ENCODE measurements at places on chromosomes 6 and 20.

DNA sequence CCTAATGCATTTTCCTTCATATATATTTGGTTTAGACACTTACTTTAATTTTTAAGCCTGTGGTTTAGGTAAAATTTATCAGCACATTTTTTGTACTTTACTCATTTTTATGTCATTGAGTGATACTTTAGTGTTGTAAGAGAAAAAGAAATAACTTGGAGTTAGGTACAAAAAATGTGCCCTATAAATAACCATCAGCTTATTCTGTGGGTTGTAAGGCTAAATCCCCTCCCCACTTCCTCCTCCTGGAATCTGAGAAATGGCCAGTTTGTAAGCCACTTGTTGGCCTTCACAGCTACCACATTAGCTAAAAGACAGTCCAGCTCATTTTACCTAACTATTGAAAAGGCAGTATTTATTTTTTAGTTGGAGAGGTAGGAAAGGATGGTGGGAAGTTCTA is 576.3 kb downstream of the PKHD1 start:
- no peak for DNase-seq

- no peak for DNase-seq
Measured at GRCh38 chr6:35451354-35452182, 570 bp upstream of the FANCE start.

DNA sequence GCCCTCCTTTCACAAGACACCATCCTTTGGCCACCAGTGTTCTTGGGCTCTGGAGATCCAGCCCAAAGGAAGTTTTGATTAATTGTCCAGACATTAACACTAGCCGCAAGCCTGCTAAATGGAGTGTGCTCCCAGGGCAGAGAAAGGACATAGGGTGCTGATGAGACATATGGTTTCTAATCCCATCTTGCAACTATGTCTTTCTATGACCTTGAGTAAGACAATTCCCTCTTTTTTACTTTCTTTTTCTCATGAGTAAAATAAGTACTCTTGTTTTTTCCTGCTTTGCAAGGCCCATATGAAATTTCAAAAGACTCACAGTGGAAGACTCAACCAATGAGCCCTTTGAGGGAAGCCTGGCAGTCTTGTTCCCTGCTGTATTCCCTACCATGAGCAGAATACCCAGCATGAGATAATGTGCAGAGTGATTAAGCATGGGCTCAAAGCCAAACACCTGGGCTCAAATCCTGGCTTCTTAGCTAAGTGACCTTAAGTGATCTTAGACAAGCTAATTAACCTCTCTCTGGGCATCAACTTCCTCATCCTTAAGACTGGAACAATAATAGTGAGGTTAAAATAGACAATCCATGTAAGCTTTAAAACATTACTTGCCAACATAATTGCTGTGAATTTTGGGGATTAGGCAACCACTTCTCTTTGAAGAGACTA is at the start of gene WFDC10B:
Gene WFDC10B (minus strand): TSS at position 51 of the 669 bp plus-strand sequence. CDS start 19,027 bp downstream, outside the sequence.
- no peak for DNase-seq

GRCh38 chr6:1238040-1238439 is 73.9 kb upstream of the FOXQ1 start:
- DNase-seq: no peak

DNA sequence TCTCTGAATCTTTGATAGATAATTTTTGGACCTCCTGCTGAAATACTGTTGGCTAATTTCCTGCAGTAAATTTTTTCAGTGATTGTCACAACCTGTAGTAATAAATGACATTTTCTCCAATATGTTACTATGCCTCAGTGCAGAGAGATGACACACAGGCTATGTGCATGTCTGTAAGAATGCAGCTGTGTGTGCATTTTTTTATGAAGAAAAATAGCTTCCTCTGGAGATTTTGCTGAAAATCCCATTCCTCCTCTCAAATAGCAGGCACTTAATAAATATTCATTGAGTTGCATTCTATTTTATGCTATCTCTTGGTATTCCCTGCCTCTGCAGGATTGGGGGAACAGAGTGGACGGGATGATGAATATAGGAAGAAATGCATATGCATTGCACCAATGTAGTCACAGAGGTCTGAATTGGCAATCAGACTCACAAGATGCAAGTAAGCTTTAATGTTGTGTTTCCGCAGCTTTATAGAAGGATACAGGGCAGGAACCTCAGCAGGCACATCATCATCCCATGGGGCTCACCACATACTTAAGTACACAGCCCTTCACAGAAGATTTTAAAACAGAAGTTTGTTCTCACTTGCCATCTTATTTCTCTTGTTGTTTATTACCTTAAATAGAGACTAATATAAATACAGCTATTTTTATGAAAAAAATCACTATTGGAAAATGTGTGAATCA is 474.7 kb downstream of the EPM2A start:
- no peak for DNase-seq

DNA sequence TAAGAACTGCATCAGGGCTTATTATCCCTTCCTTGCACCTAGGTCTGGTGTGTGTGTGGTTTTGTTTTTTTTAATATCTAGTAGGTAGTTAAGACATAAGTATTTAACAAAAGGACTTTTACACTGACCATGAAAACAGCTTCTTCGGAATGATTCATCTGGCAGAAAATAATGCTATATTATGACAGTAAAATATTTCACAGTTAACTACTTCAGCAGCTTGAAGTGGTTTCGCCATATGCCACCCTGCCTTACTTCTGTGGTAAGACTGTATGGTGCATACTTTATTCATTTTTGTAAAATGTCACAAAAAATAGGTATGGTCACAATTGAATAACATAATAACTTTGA is 858 bp upstream of the PTPRK start:
- DNase-seq: no peak

- DNase-seq: no peak
Measured at GRCh38 chr20:31894980-31895675, 24.7 kb downstream of the TTLL9 start.

GRCh38 chr20:56780266-56780665 is 151.2 kb downstream of the TFAP2C start:
- no peak for DNase-seq

GRCh38 chr6:41288030-41288753 is 1.7 kb upstream of the TREM1 start:
- no peak for DNase-seq

DNA sequence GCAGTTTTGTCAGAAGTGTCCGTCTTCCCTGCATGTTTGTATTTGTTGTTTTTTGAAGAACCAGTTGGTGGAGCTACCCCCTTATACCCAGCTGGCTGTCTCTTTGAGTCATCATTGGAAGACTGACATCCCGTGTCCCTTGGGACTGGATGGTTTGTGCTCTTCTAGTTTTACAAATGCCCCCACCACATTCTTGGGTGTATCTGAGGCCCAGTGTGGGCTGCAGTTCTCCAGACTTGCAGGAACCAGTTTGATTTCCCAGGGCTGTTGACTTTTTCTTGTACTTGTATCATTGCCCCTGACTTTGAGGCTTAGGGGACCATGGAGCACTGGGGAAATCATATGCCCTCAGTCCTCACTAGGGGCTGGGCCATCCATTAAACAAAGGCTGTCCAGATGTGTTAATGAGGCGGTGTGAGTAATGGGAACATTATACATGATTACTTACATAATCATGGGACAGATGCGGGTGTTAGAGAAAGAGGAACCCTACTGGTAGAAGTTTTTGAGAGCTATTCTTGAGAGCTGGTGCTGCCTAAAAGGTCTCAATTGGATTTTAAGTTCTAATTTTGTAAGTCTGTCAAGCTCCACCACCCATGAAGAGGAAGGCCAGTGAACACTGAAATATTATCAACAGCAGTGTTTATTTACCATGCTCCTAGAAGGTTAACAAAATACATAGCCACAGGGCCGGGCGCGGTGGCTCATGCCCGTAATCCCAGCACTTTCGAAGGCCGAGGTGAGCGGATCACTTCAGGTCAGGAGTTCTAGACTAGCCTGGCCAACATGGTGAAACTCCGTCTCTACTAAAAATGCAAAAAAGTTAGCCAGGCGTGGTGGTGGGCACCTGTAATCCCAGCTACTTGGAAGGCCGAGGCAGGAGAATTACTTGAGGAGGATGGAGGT is 8.5 kb downstream of the JARID2 start:
- no peak for DNase-seq
